ENCODE measurements at places on chromosomes 4 and X. TPM values are rescaled to one million over a fixed set of nuclear protein-coding genes. Genes with fewer than 3 reads are reported as not detected.

Gene AMTN
- polyA plus RNA-seq = not detected

Gene UGT2A1
- not detected for polyA plus RNA-seq

Gene ARR3
- not detected for polyA plus RNA-seq

Gene ASMT
- polyA plus RNA-seq = not detected

Gene MAGEE2
- not detected for polyA plus RNA-seq

Gene GASK1B
- 82.2 TPM for polyA plus RNA-seq

Gene F8A2
- not detected for polyA plus RNA-seq

Gene REELD1
- 0.94 TPM for polyA plus RNA-seq

Gene REPS2
- polyA plus RNA-seq = 4.7 TPM

Gene FREM3
- not detected for polyA plus RNA-seq

Gene CLDN22
- not detected for polyA plus RNA-seq

Gene ENPEP
- polyA plus RNA-seq = not detected

Gene ZNF185
- polyA plus RNA-seq = 40.5 TPM

Gene CDX4
- polyA plus RNA-seq = not detected

Gene SUV39H1
- 3.4 TPM for polyA plus RNA-seq

Gene CLGN
- polyA plus RNA-seq = 0.10 TPM

Gene IL3RA
- polyA plus RNA-seq = 4.4 TPM

Gene GSX2
- not detected for polyA plus RNA-seq

Gene NMU
- polyA plus RNA-seq = not detected

Gene DOCK11
- polyA plus RNA-seq = 34.8 TPM

Gene METAP1
- 20.6 TPM for polyA plus RNA-seq

Gene PLCXD1
- polyA plus RNA-seq = 2.9 TPM

Gene ATP8A1
- 10.8 TPM for polyA plus RNA-seq

Gene AKAP14
- not detected for polyA plus RNA-seq

Gene GAGE10
- polyA plus RNA-seq = not detected

Gene DMRTC1
- polyA plus RNA-seq = not detected

Gene GYPA
- polyA plus RNA-seq = not detected

Gene PDZD4
- polyA plus RNA-seq = not detected

Gene ANOS1
- polyA plus RNA-seq = not detected

Gene ATP2B3
- 0.01 TPM for polyA plus RNA-seq

Gene SMIM10
- 0.26 TPM for polyA plus RNA-seq

Gene ZNF732
- not detected for polyA plus RNA-seq

Gene KDM5C
- 13.3 TPM for polyA plus RNA-seq

Gene PDLIM3
- polyA plus RNA-seq = not detected

Gene AFAP1
- polyA plus RNA-seq = 0.01 TPM

All from CD14-positive monocyte (primary cell).